ENCODE measurements at places on chromosomes 1 and 21. TPM values are rescaled to one million over a fixed set of nuclear protein-coding genes. Genes with fewer than 3 reads are reported as not detected.

DNA sequence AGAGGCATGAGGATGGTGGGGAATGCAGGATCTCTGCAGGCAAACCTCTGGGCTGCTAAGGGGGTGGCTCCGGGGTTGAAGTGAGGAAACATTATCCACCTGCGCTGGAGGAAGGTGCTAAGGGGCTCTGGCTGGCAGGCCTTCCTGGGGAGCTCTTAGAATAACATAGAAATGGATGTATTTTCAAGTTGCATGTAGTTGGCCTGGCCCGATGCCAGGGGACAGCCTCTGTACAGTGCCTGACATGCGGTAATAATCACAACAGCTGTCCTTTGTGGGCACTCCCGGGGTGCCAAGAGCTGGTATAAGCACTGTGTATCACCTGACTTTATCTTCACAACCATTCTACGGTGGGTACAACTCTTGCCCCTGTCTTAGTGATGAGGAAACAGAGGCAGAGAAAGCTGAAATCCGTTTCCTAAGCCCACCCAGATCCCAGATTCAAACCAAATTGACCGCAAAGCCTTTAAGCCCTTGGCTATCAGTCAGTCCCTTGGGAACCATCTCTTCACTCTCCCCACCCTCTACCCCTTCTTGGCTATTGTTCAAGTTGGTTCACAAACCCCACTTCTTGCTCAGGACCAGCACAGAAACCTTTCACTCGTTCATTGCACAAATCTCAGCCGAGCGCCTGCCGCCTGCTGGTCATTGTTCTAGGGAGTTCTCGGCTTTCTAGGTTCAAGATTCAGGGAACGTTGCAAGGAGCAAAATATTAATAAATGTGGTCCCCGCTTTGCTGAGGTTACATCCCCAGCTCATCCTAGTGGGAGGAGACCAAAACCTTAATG is 30.9 kb downstream of the PADI4 start:
- DNase-seq = no peak
- H3K27ac ChIP-seq = no peak overlapping the region
- no peaks in the 10 kb centered on the region for H3K27me3 ChIP-seq
- no peaks in the 10 kb centered on the region for H3K4me1 ChIP-seq
- H3K36me3 ChIP-seq = peaks cover 33% of the 10 kb centered on the region

- peak overlapping the region; percentile 70 for H3K4me3 ChIP-seq
- H3K27me3 ChIP-seq = no peaks in the 10 kb centered on the region
- H3K27ac ChIP-seq = peak overlapping the region; percentile 93
- DNase-seq = no peak
- peaks cover 20% of the 10 kb centered on the region for H3K4me1 ChIP-seq
These were observed 712 bp downstream of the RAB13 start for GRCh38 chr1:153985341-153985912.

- H3K4me3 ChIP-seq = peak overlapping the region; percentile 54
- no peaks in the 10 kb centered on the region for H3K36me3 ChIP-seq
- H3K4me1 ChIP-seq = no peaks in the 10 kb centered on the region
- H3K27me3 ChIP-seq = peaks cover 11% of the 10 kb centered on the region
These were observed 101.9 kb downstream of the PLPP3 start for GRCh38 chr1:56477164-56478111.

- DNase-seq = no peak
- no peaks in the 10 kb centered on the region for H3K27me3 ChIP-seq
- H3K27ac ChIP-seq = no peak overlapping the region
- no peak overlapping the region for H3K4me3 ChIP-seq
- no peaks in the 10 kb centered on the region for H3K36me3 ChIP-seq
These were observed 15.2 kb upstream of the HMCN1 start for GRCh38 chr1:185719021-185719420.

DNA sequence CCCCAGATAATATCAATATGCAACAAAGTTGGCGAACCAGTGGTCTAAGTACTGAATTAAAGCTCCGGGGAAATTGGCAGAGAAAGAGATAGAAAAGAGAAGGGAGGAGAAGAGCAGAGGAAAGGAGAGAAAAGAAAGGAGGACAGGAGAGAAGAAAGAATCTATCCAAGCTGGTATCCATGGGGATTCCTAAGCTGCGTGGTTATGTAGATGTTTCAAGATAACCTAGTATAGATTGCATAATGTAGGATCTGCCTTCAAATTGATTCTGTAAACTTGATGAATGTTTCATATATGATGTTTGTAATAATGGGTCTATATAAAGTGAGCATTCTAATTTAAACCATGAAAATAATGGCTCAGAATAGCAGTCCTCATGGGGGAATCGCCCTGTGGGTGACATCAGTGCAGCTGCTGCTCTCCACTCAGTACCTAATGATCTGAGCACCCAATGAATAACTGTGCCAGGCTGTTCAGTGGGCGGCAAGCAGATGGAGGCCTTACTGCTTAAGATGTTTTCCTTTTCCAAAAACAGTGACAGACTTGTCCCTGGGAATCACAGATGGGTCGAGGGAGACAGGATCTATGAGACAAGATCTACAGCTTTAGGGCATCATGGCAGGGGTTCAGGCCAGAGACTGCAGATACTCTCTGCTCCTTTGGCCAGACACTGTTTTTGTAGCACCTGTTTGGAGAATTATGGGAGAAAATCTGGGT is 78.0 kb downstream of the LAMC2 start:
- no peaks in the 10 kb centered on the region for H3K36me3 ChIP-seq
- DNase-seq = no peak
- H3K4me1 ChIP-seq = no peaks in the 10 kb centered on the region
- H3K27ac ChIP-seq = no peak overlapping the region
- H3K4me3 ChIP-seq = no peak overlapping the region

WDR26 gene
- 86.6 TPM for total RNA-seq

HRNR gene
- total RNA-seq = not detected

All from left lung (tissue), 14 donors.